Caudate nucleus (tissue), 63 donors: ENCODE measurements at places on chromosomes 1 and 21.

GRCh38 chr1:26761217-26761616, 26.5 kb upstream of the PIGV start:
- no peak for DNase-seq

GRCh38 chr1:65424573-65424889, 4.1 kb downstream of the LEPR start:
- DNase-seq = no peak

DNA sequence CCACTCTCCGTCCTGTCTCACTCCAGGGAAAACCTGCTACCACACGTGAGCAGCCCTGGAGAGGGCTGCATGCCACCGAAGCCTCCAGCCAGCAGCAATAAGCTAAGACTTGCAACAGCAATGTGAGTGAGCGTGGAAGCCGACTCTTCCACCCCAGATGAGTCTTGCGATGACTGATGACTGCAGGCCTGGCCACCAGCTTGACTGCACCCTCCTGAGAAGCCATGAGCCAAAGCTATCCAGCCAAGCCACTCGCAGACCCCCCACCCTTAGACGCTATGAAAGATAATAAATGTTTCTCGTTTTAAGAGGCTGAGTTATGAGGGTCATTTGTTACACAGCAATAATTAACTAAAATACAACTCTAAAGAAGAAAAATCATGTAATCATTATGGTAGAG, 118.6 kb upstream of the GALNT2 start:
- no peak for DNase-seq

DNA sequence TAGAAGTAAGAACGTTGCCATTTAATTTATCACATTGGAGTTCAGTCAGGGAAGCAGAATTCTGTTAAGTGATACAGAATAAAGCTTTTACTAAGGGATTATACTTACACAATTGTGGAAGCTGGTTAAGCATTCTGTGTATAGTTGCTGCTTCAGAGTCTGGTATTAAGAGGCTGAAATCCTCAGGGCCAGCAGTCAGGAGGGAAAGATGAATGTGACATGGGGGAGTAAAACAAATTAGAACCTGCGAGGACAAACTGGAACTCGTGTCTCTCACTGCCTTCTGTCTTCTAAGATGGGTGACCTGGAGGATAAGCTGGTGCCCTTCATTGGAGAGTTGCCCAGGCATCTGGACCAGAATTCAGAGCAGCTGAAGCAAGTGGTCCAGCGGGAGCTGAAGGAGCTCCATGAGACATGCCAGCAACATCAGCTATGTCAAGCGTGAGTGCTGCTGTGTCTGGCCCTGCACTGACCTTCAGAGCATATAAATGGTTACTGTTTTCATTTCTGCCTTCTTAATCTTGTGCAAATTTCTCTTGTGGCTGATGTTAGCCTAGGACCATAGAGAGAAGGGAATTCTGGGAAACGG, 23.0 kb downstream of the MARK1 start:
- no peak for DNase-seq

- DNase-seq = no peak
Measured at GRCh38 chr1:6300342-6301048, 39.6 kb upstream of the GPR153 start.

- DNase-seq = no peak
Measured at GRCh38 chr1:60753036-60753900, 329.1 kb upstream of the NFIA start.

- DNase-seq = no peak
Measured at GRCh38 chr1:45929257-45929687, 125.9 kb downstream of the MAST2 start.

GRCh38 chr1:44029260-44029910, 1.9 kb downstream of the SLC6A9 start:
- no peak for DNase-seq

DNA sequence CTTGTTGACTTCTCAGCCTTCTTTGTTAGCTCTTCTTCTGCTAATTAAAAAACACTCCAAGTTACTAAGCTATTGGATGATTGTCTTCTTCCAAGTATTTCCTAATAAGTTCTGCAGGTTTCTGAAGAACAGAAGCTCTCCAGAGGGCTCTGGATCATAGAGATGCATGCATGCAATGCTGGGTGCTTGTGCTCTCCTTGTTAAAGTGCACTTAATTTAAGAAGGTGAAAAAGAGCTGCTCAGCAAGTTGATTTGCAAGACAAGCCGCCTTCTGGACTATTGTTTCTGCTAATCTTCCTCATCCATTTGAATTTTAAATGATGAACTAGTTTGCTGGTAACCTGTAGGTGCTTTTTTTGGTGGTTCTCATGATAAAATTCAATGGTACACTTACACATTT, 16.1 kb downstream of the RRP15 start:
- DNase-seq = no peak

- DNase-seq = no peak
Measured at GRCh38 chr1:43418858-43419257, 29.2 kb downstream of the SZT2 start.

DNA sequence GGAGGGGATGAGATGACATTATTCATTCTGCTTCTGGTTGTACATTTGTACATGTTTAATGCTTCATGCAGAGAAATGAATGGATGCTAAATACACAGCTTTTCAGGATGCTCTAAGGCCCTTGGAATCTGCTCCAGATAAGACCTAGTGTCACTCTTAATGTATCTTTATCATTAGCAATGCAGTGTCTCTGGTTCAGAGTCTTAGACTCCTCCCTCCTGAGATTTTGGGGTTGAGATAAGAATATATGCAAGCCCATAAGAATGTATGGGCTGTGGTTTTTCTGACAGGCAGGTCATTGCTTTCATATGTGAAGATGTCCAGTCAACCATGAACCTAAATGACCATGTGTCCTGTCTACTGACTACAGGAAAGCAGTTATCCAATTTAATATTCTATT, 415.5 kb downstream of the RPS6KC1 start:
- no peak for DNase-seq
